ENCODE measurements at places on chromosomes 2 and 18.

DNA sequence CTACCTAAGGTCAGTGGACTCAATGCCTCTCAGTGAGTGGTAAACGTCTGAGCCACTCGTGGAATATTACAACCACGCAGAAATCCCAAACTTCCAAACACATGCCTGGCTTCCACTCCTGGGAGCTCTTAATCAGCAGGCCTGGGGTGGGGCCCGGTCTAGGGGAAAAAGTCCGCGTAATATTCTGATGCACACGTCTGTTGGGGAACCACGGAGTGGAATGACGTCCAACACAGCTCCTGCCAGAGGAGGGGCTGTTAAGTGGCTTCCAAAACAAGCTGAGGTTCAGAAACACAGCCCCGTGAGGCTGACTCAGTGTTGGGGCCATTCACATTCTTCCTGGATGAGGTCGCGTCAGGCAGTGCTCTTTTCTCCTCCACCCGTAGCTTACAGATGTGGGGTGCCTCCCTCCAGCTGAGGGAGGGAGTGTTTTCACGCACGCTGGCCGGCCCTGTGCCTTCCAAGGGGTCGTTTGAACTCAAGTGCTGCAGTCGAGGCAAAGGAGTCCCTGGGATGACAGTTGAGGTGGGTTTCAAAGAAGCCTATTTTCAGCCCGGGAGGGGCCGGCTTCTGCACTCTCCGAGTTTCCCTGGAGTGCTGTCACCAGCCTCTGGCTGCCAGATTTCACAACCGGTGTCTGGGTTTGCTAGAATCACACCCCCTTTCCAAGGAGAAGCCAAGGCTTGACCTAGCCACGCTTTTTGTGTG is 73.1 kb downstream of the ACKR3 start:
- peak; percentile 93 for DNase-seq

DNA sequence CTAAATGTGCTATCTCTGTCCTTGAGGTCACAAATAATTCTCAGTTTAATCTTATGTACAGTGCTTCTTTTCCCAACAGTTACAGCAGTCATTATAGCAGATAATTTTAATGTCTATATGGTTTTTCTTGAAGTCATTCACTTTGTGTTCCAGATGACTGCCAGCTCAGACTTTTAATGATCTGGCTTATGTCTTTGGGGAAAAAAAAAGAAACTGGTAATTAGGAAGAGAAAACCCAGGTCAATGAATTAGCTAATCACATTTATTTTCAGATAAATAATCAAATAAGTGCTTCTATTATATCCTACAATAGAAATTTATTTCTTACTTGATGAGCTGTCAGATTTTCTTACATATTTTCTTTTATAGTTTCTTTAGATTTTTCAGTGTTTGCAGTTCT is 96.0 kb downstream of the COMMD1 start:
- DNase-seq = no peak

- no peak for DNase-seq
Measured at GRCh38 chr2:235935773-235936172, 232.4 kb downstream of the GBX2 start.

DNA sequence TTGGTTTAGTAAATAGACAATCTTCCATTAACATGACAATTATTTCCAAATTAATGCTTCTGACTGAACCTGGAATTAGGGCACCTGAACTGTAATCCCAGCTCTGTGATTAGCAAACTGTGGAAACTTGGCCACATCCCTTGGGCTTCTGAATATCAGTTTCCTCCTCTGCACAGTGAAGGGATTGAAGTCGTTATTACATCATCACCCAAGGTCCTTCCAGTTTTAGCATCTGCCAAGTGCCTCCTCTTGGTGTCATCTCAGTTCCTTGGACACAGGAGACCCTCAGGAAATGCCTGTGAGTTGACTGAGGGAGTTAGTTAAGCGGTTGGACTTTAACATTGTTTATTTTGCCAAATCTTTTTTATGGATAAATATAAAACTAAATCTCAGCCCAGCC is 64.8 kb downstream of the MOGAT1 start:
- no peak for DNase-seq

DNA sequence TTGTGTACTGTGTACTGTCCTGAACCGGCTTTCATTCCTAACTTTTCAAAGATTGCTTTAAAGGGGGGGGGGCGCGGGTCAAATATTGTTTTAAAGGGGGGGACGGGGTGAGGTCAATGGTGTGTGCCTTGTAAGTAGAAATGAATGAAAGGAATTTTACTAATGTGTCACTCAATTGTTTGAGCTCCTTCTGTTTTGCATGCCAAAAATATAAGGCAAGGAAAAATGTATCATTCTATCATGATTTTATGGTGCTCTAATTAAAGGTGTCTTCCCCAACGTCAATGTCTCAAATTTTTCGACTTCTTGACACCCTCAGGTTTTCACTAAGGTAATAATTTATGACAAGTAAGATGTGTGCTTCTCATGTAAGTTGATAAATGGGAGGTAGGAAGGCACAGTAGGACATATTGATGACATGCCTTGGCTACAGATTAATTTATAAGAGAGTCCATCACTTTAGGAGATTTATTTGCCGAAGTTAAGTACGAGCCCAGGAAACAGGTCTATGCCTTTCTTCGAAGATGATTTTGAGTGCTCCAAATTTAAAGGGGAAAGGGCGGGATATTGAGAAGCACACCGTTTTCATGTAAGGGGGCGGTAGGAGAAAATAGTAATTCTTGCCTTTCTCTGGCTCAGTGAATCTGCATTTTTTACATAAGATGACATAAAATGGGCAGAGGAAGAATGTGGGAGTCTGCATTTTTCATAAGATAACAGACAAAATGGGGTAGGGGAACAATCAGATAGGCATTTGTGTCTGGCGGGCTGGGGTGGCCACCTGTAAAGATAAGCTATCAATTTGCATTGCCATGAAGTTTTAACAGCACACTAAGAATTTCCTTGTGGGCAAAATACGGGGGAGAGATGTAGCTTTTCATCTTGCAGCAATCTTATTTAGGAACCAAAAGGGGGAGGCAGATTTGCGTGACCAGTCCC is 1.2 kb upstream of the TRAPPC8 start:
- no peak for DNase-seq

DNA sequence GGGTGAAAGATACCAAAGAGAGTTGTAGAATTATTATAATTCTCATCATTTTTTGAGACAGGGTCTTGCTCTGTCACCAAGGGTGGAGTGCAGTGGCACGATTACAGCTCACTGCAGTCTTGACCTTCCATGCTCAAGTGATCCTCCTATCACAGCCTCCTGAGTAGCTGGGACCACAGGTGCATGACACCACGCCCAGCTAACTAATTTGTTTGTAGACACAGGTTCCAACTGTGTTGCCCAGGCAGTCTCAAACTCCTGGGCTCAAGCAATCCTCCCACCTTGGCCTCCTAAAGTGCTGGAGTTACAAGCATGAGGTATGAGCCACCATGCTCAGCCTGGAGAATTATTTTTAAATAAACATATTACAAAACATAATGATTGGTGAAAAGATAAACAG is 92.8 kb upstream of the MSH6 start:
- DNase-seq = no peak

DNA sequence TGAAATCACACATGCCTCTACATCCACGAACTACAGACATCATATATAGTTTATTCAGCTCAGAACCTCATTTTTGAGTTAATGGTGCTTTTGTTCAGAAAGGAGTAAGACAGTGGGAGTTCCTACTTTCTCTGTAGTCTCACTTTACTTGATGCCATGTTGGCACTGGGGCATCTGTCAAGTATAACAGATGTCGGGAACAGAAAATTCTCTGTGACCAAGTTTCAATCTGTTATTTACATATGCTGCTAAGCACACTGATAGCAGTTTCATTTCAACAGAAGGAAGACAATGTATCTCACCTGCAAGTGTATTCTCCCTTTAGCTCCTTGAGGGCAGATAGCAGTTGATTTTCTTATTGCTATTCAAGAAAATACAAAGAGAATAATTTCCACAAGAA is 774.1 kb downstream of the METTL4 start:
- DNase-seq = no peak

DNA sequence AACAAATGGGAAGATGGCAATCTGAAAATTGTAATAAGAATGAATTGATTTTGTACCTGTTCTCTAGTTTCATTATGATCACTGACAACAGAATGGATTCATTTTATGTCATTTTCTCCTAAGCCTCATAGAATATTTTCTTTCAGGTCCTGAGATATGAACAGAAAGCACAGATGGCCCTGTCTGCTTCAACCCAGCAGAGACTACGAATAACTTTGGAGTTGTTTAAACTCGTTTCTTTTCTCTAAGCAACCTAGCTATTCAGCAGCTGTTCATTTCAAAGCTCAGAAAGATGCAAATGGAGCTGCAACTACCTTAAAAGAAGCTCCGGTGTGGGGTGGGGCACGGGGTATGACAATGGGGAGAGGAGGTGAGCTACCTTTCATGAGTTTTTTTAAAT is 124.9 kb downstream of the ALK start:
- no peak for DNase-seq

DNA sequence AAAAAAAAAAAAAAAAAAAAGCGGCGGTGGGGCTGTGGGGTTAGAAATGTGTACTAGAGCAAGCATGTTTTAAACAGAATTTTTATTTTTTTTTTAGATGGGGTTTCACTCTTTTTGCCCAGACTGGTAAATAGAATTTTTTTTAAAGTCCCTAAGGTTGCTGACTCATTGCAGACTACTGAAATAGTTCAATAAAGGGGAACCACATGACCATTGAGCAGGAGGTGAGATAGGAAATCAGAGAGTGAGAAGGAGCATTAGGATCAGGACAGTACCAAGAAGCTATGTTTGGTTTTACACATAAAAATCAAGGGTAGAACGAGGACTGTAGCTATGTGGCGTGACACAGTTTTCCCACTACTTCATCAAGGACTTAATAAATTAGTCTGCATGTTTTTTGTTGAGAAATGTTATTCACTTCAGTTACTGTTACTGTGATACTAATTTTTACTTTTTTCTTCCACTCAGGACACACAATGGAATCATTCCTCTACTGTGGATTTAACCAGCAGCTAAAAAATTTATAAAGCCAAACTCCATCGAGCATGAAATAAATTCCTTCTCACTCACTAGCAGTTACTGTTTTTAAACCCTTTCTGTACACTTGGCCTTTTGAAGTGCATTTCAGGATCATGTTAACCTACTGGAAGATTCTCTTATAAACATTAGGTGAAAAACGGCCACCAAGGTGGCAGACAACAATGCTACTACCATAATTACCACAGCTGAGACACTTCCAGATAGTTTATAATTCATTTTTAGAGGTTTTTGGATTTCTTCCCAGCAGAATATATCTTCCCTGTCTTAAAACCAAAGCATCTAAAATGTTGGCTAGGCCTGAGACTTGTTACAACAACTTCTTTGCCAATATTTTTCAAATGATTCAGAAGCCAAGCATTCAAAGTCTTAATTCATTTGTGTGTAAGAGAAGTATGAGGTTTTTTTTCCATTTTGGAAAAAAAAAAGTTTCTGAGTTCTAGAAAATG is 33.2 kb downstream of the LAMA1 start:
- peak; percentile 55 for DNase-seq

DNA sequence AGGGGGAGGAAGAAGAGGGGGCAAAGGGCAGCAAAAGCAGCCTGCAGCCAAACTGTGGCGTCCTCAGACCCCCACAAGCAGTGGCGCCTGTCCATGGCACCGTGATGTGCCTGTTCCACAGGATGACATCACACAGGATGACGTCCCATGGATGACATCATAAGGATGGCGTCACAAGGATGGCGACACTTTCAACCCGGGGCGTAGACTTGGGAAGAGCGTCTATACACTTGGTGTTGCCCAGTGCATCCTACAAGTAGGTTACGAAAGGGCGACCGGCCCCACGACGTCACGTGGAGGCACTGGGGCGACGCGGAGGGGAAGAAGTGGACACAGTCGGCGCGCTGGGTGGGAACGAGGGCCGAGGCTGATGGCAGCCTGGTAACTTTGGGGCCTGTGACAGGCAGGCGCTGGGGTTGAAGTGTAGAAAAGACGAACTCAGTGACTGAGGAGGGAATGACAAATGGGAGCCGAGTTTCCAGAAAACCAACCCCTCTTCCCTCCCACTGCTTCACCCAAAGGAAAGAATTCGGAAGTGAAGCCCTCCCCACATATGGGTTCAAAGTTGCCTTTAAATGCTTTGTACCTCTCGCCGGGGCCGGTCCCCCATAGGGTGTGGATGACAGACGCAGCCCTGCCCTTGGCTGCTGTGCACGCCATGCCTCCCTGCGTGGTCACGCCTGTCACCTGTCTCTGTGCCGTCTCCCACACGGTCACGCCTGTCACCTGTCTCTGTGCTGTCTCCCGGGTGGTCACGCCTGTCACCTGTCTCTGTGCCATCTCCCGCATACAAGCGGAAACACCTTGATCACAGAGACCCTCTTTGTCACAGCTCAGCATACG is 13.4 kb upstream of the KCNG2 start:
- DNase-seq = no peak
